ENCODE measurements at places on chromosomes 12 and 14. TPM values are rescaled to one million over a fixed set of nuclear protein-coding genes. Genes with fewer than 3 reads are reported as not detected.

GRCh38 chr14:57692671-57693070 is 173.2 kb downstream of the SLC35F4 start:
- no peak for DNase-seq
- H3K36me3 ChIP-seq: no peaks in the 10 kb centered on the region
- no peak overlapping the region for H3K4me3 ChIP-seq
- H3K4me1 ChIP-seq: no peaks in the 10 kb centered on the region

DNA sequence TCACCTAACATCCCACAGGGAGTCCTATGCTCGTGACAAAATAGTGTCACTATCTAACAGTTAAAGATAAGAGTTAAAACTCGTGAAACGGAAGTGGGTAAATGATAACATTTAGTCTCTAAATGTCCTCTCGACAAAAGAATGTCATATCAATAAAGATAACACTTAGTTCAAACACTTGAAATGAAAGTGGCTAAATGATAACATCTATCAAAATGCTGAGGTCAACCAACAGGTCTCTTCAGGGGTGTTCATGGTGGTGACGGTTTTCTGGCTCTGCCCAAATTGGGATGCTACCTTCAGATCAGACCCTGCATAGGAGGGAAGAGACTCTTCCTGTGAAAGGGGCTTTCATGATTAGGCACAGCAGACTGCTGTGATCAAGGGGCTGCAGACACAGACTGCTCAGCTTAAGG is 22.1 kb downstream of the IL26 start:
- peaks cover 34% of the 10 kb centered on the region for H3K27me3 ChIP-seq
- no peaks in the 10 kb centered on the region for H3K4me1 ChIP-seq
- no peak overlapping the region for H3K27ac ChIP-seq
- no peaks in the 10 kb centered on the region for H3K36me3 ChIP-seq
- no peak for DNase-seq
- no peak overlapping the region for H3K4me3 ChIP-seq

Gene CRIP1
- 49.7 TPM for total RNA-seq

Gene TMEM229B
- total RNA-seq: 1.6 TPM

Gene GPRC5D
- total RNA-seq: not detected
